ENCODE measurements at places on chromosomes 13 and 19.

DNA sequence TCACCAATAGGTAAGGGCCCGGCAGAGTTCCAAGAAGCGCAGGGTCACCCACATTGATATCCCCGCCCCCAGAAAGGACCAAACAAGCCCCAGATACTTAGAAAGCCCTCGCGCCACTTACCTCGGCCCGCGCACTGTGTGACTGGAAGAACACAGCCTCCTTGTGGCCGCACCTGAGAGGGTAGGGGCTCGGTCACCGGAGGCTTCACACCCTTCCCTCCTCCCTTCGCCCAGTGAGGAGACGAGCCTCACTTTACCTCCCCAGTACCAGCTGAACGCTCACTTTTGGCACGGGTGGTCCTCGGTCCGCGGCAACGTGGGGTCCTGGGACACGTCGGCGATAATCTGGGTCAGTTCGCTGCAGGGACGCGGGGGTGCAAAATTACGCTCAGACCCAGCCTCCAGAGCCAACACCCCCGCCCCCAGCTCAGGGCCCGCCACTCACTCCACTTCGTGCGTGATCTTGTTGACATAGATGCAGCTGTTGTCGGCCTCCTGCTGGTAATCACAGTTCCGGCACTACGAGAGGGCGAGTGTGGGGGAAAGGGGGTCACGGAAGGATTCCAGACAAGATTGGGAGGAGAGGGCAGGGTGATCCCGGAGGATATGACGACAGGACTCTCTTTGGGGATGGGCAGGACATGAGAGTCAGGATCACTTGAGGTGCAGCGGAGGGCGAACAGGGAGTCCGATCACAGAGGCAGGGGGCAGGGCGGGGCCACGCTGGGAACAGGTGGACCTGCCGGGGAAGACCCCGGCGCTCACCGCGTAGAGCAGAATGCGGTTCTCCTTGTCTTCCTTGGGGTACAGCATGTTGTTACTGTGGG lies 568 bp downstream of the POLR2I start:
- DNase-seq = no peak

DNA sequence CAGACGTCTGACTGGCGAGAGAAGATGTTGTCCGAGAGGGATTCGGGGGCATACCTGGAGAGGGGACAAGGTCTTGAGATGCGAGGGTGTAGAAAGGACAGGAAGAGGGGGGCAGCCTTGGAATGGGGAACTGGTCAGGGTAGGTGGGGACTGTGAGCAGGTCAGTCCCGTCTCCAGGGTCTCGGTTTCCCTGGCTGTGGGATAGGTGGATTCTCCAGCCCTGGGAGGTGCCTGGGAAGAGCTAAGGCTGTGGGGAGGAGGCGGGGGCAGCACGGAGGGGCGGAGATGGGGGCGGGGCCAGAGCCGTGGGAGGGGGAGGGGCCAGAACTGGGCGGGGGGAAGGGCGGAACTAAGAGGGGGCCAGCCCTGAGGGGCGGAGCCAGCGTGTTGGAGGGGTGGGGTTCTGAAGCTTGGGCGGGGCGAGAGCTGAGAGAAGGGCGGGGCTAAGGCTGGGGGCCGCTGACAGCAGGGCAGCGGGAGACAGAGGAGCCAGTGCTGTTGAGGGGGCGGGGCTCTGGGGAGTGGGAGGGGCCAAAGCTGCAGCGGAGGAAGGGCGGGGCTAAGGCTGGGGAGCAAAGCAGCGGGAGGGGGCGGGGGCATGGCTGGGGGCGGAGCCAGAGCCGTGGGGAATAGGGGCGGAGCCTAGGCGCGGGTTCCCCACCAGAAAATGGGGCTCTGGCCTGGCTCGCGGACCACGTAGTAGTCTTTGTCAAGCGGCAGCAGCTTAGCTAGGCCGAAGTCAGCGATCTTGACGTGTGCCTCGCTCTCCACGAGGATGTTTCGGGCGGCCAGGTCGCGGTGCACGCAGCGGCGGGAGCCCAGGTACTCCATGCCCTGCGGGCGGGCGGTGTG lies 9.5 kb upstream of the INSL3 start:
- peak; percentile 75 for DNase-seq

DNA sequence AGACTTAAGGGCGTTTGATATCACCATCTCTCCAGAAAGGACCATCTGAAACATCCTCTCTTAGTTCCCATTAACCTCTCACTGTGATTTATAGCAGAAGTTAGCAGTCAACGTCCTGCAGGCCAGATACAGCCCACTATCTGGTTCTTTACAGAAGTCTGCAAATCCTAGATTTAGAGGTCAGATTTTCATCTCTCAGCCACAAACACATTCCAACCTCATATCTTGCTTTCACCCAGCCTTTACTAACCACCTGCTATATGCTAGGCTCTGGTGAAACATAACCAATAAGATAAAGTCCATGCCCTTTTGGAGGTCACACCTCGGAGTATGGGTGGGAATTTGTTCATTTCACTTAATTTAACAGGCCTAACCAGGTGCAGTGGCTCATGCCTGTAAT lies 76.8 kb upstream of the CACNA1A start:
- DNase-seq = no peak

DNA sequence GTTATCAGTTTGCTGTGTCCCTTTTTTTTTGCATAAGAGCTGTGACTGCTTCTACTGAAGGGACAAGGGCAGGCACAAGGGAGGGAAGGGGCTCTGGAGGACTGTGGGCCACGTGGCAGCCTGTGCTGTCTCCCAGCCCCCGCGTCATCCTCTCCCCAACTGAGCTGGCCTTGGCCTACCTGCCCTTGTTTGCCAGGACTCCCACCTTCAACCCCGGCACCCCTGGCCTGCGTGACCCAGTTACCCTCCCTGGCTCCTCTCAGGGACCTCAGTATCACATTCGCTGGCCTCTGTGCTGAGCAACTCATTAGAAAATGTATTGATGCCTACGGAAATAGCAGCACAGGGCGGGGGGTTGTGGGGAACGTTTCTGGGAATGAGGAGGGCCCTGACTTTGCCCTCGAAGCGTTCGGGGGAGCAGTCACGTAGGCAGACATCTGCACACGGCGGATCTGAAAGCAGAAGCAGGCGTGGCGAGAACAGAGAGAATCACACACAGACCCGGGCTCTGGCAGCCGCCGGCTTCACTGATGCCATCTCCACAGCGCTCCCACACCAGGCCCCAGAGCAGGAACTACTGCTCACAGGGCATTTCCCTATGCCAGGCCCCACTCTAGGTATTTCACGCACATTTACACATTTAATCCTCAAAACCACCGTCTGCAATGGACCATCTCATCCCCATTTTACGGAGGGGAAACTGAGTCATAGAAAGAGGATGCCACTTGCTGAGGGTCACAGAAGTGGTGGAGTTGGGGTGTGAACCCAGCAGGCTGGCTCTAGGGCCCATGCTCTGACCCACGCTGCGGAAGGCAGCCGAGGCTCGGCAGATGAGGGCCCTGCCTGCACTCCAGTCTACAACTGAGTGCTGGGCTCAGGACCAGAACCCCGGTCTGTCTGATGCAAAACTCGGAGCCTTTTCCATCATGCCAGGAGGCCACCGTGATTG lies 5.7 kb upstream of the ATF5 start:
- no peak for DNase-seq

DNA sequence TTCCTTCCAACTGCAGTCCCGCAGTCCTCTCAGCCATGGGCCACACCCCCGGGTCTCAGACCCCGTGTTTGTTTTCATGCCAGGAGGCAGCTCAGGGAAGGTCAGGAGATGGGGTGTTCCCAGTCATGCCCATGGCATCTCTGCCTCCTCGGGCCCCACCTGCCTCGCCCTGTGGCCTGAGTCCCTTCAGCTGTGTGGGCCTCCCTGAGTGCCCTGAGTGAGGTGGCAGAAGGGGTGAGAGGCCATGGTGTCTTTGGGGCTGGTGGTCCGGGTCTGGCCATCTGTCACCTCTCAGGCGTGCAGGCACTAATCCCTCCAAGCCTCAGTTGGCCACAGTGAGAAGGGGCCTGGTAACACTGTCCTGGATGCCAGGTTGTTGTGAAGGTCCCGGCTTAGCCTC lies 10.9 kb upstream of the KDM4B start:
- DNase-seq = no peak

GRCh38 chr19:34454091-34454490 lies 25.9 kb downstream of the UBA2 start:
- no peak for DNase-seq

All from D721Med (cell line).